ENCODE measurements at places on chromosomes 7 and 10.

DNA sequence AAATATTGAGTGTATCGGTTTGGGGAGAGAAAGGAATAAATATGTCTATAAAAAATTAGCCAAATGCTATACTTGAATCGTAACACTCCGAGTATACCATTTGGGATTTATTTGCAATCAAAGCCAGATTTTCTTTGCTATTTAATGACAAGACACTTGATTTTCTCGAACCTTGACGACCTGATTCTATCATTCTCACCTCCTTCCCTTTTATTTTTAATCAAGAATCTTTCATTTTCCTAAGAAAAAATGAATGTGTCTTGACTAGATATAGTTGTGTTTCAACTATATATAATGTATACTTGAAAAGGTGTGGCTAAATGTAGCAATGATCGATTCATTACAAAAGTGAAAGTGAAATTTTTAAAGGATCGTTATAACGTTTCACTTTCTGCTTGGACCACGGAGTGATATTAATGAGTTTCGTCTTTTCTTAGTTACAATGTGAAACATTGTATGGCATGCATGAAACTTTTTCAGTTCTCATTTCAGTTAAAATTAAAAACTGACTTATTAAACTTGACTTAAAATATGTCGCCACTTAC is 562 bp downstream of the NUB1 start:
- DNase-seq, result no peak

DNA sequence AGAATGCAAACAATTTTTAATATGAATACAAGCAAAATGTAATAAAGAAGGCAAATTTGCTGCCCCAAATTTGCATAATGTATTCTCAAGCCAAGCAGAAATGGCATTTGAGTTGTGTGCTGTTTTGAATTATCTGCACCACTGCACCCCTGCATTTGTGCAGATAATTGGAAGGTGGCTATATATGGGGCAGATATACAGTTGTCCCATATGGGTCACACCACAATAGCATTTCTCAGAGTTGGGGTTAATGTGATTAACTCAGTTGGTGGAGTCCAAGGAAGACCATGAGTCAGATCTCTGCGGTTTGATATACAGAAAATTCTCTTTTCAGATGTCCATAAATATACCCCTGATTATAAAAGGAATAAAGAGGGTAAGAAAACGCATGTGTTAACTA is 68.9 kb upstream of the EXOC4 start:
- DNase-seq, result no peak

GRCh38 chr7:80139236-80139635 is 4.6 kb downstream of the GNAI1 start:
- DNase-seq, result no peak

- DNase-seq, result no peak
These were observed 6.0 kb upstream of the TACR2 start for GRCh38 chr10:69422676-69423075.

DNA sequence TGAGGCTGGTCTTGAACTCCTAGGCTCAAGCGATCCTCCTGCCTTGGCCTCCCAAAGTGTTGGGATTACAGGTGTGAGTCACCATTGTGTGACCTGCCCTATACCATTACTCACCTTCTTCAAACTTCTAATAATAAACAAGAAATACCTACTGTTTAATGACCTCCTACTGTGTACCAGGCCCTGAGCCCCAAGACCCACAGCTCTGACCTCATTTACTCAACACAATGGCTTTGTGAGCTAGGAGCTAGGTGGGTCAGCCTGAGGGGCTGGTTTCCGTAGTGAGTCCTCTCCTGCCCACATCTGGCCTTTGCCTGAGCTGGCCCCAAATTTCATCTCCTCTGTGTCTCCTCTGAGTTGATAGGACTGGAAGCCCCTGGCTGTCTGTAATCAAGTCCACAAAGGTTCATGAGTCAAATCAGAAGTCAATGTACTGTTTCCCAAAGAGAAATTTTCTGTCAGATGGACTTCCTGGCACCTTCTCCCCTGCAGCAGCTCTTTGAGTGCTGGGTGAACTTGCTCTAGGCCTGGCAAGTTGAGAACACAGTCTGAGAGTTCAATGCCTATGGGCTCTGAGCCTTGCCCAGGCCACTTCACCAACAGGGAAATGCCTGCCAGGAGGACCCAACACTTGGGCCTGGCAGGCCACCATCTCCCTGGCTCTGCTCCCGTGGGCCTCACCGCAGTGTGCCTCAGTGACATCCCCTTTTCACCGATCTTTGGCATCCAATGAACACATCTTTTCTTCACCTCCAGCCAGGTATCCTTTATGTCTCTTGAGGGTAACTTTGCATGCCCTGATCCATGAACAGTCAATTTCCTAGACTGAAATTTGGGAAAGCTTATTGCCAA is 24.0 kb downstream of the NEURL1 start:
- DNase-seq, result no peak

- no peak for DNase-seq
These were observed 66.9 kb upstream of the DOCK1 start for GRCh38 chr10:126838316-126838715.

DNA sequence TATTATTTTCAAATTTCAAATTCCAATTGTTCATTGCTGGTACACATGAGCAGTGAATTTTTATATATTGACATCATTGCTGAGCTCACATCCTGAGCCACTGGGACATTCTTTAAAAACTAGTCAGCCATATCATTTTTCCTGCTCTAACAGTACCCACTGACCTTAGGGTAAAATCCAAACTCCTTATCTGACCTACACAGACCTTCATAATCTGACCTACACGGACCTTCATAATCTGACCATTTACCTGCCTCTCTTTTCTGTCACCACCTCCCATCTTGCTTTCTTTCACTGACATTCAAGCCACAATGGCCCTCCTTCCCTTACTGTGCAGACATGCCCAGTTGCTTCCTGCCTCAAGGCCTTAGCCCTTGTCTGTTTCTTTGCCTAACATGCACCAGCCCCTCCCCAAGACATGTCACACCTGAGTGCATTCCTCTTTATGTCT is 16.1 kb upstream of the CUZD1 start:
- DNase-seq, result no peak

GRCh38 chr7:103142494-103142893 is 6.4 kb downstream of the NAPEPLD start:
- no peak for DNase-seq

DNA sequence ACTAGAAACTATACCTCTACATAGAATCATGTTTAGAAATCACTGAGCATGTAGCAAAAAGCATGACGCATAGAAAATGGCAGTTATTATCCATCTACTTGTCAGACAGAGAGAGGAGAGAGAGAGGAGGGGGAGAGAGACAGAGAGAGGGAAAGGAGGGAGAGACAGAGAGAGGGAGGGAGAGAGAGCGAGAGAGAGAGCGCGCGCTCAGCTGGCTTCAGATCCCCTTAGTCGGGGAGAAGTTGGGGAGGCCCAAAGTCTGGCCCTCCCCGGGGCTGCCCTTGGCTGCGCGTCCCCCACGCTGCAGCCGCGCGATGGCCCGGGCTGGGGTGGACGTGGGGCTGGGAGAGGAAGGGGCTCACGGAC is 37.0 kb downstream of the CNPY1 start:
- DNase-seq, result no peak

- DNase-seq, result no peak
These were observed 110.8 kb downstream of the ARHGAP22 start for GRCh38 chr10:48494073-48494472.

DNA sequence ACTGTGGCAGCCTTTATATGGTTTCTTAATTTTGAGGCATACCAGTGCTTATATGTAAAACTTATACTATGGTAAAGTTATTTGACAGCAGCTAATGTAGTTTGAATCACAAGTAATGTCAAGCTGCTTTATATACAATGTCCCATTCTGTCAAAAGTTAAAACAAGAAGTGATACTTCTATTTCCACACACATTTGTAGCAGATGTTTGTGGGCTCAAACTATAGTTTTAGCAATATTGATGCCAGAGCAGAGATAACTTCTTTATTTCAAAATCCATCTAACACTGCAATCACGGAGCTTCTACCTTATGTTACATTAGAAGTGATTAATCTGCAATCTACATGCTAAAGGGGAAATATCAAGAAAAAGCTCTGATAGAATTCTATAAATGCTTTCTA is 149.6 kb downstream of the ADK start:
- DNase-seq, result no peak

- DNase-seq, result no peak
These were observed 265.4 kb downstream of the CREB5 start for GRCh38 chr7:28677668-28678067.

DNA sequence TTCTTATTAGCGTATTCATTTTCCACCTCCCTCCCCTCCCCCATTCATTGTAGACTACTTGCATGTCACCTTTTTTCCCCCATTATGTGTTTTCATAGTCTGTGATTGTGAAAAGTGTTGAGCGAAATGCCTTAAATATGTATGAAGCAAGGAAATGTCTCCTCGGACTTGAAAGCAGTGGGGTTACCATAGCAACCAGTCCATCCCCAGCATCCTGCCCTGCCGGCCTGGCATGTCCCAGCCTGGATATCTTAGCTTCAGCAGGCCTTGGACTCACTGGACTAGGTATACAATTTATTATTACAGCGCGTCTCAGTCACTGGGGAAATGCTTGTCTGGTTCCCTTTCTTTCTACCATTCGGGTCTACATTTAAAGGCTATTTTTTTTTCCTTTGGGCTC is 283.6 kb downstream of the BICC1 start:
- DNase-seq, result no peak

- no peak for DNase-seq
These were observed 232.5 kb downstream of the SKIDA1 start for GRCh38 chr10:21292763-21293517.

DNA sequence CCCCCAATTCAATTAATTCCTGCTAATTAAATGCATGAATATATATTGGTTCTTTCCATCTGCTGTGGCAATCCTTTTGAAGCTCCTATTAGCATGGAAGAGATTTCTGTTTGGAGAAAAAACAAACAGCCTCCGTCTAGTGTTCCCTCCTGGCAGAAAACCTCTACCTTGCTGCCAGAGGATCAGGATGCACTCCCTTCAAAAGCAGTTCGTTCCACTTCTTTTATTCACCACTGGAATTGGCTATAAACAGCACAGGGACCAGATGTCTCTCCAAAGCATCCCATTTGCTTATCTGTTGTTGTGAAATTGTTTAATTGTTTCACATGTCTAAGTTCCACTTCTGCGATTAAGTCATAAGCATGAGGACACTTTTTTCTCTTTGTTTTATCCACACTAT is 77.8 kb upstream of the PTN start:
- no peak for DNase-seq

DNA sequence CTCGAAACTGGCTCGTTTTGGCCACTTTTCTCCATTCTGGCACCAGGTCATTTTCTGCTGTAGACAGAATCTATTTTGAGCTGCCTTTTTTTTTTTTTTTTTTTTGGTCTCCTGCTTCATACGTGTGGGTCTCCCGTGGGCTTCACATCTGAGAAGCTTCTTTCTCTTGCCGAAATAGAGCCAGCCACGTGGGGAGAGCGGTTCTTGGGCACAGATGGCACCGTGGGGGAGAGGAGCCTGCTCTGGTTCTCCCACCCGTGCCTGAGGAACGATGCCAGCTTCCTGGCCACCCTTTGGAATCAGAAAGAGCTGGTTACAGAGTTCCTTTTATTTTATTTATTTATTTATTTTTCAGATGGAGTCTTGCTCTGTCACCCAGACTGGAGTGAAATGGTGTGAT is 48.7 kb upstream of the OCM2 start:
- no peak for DNase-seq

DNA sequence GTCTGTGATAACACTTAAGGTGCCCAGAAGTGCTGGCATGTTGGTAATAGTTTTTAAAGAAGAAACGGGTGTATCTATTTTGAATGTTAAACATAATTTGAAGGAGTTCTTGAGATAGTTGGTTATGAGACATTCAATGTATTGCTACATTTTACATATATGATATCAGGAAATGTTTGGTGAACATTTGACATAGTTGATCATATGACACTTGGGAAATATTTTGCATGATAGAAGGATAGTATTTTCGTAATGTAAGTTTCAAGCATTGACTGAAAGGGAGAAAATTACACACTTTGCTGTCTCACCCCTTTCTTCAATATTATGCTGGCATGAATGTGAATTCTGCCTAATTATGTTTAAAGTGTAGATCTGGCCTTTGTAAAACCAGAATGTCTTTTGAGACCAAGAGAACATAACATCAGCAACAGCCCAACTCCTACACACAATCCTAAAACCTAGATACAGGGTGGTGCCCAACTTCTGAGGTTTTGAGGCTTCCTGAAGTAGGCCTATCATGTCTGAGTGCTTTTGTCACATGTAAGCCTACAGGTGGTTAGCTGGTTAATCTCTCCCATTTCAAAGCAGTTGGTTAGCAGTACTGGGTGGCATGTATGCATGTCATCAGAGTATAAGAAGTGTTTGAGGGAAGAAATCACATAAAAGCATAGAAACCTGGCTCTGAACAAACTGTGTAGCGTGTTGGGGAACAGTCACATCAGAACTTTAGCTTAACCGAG is 2.1 kb downstream of the ADD3 start:
- peak; percentile 19 for DNase-seq

- no peak for DNase-seq
These were observed 3.1 kb downstream of the CPED1 start for GRCh38 chr7:120991581-120991980.

DNA sequence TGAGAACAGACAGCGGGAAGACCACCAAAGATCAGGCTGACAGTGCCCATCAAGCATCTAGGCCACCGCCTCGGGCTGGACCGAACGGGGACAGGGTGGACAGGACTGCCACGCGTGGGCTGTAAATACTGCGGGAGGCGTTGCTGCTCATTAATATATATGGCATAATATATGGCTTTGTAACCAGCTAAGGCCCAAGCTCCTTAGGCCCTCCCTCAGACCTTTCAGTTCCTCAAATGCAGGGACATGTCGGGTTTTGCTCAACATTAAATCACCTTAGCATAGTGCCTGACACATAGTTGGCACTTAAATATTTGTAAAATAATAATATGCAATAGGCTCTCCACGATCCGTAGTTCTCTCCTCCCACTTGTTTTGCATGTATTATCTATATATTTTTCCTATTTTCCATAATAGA is 402 bp upstream of the TMEM168 start:
- no peak for DNase-seq

GRCh38 chr10:3658766-3659165 is 126.2 kb downstream of the KLF6 start:
- DNase-seq, result no peak

DNA sequence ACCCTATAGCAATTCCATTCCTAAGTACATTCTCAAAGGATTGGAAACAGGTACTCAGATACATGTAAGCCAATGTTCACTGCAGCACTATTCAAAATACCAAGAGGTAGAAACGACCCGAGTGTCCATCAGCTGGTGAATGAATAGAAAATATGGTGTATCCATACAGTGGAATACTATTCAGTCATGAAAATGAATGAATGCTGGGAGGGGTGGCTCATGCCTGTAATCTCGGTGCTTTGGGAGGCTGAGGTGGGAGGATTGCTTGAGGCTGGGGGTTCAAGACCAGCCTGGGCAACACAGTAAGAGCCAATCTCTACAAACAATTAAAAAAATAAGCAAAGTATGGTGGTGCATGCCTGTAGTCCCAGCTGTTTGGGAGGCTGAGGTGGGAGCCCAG is 62.8 kb downstream of the CLEC2L start:
- no peak for DNase-seq

DNA sequence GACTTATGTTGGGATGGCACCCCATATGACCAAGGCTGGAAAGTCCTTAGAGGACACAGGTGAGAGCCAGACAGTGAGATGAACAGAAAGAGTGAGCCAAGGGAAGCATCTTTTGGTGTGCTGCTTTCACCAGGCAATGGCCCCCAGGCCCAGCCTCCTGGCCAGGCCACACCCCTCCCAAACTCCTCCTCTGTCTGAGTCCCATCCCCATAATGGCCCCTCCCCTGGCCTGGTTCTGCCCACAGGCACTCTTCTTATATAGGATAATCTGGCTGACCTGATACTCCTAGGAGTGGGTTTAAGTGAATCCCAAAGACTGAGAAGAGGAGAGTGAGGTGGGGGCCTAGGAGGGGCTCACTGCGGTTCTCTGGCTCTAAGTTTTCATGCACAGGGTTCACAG is 252.5 kb downstream of the RPS24 start:
- DNase-seq, result no peak

Data from T-helper 17 cell (primary cell).